ENCODE measurements at places on chromosomes 12 and 14.

DNA sequence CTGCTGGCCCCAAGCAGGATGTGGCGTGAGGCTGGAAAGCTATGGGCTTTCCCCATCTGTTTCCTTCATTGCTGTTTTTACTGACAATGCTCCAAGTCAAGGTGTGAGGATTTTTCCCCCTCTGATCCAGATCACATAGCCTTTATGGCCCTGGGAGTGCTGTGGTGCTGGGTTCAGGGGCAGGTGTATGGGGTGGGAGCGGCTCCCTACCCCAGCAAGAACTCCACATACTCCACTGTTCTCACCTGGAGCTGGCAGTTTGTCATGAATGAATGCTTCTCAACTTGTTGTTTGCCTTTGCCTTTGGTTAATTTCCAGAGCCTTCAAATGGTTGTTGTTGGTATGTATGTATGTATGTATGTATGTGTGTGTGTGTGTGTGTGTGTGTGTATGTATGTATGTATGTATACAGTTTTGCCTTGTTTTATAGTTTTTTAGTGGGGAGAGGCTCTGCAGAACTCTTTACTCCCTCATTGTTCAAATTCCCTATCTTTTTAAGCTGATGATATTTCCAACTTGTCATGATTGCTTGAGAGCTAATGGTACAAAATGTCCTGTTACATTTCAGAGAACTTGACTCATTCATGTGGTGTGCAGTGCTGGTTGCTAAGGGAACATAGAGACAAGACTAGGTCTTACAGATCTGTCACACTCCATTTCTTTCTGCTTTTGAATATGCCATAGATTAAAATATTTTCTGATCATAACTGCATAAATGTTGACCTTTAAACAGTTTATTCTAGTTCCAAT is 36.6 kb upstream of the ASPG start:
- no peak for DNase-seq

GRCh38 chr12:13148485-13148847 is 45.0 kb upstream of the GSG1 start:
- no peak for DNase-seq

DNA sequence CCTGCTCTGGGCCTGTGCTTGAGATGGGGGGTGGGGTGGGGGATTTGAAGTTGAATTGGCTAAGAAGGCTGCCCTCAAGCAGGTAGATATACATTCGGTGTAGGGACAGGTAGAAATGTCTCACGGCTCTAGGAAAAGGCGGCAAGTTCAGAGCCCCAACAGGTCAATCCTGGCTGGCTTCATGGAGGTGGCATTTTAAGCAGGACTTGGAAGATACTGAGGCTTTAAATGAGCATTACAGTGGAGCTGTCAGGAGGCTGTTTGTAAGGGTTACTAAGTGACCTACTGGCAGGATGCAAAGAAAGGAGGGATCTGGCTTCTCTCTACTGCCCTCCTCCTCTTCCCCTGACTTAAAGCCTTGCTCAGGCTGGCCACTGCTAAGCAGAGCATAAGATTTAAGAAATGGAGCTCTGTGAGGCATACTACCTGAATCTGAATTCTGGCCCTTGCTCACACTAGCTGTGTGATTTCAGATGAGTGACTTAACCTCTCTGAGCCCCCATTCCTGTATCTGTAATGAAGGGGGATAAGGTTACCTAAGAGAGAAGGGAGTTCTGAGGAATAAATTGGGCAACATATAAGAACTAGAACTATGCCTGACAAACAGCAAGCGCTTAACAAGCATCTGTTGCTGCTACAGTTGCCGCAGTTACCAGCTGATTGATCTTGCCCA is 61.6 kb downstream of the SLC24A4 start:
- no peak for DNase-seq

DNA sequence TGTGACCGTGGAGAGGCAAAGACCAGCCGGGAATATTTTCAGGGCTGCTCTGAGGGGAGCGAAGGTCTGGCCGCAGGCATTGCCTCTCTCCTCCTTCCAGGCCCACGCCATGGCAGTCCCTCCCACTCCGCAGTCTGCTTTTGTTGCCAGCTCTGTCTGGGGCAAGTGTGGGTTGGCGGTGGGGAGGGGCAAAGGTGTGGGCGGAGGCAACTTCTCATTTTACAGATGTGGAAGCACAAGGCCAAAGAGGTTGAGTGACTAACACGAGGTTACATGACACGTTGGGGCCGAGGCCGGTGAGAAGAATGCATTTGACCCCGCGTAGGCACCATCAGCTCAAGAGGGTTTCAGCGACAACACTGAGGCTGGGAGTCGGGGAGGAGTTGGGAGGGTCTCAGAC is 6.1 kb upstream of the FAIM2 start:
- DNase-seq = peak; percentile 27

GRCh38 chr14:92613008-92613658 is 99.6 kb downstream of the RIN3 start:
- DNase-seq = peak; percentile 82

DNA sequence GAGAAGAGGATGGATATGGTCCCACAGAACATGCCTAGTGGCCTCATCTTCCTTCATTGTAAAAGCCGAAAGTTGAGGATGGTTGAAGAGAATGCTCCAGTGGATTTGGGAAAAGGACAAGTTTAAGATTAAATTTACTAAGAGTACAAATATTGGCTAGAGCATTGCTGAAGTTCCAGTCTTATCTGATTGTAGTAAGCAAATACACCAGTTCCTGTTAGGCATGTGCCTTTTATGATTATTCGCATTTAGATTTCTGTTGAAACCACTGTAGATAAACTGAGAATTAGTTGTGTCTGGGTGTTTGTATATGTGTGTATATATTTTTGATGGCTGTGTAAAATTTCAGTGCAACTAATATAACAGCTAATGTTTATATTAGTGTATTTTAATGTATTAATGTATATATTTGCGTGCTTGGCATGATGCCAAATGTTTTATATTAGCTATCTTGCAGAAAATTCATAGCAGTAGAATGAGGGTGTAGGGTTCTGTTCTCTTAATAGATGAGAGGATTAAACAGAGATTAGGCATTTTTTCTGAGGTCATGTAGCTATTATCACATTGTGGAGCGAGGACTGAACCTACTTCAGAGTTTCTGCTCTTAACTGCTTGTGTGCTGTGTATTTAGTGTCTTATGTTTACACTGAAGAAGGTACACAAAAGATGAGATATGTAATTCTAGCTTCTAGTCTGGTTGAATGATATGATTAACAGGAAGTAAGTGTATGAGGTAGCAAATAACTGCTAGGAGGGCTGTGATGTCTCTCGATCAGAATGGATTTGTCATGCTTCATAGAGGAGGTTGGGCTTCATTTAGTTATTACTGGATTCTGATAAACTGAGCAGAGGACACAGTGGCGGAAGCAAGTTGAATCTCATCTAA is 21.1 kb downstream of the FKBP3 start:
- no peak for DNase-seq

- no peak for DNase-seq
Measured at GRCh38 chr12:58880639-58881038, 39.7 kb downstream of the LRIG3 start.

DNA sequence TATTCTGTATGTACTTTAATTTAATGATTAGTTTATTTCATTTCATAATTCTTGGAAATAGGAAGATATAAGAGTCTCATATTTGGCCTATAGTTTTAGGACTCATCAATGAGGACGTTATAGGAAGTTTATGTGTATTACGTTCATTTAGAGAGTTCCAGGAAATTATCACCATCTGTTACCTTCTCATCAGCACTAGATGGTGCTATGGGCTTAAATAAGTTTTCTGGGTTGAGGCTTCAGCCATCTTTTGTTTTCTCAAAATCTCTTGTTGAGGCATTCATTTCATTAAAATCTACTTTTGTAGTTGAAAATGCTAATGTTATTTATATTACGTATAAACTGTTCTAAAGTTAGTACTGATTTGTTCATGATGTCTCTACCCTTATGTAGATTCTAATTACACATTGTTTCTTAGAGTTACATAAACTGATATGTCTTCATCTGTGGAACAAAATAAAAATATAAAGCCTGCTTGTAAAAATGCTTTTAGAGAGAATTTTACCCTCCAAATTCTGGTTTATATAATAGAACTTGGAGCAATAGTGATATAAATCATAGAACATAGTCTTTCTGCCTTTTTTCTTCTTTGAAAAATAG is 89.2 kb downstream of the CFAP54 start:
- no peak for DNase-seq

- DNase-seq = peak; percentile 67
Measured at GRCh38 chr12:1796515-1797010, 23.8 kb upstream of the LRTM2 start.

DNA sequence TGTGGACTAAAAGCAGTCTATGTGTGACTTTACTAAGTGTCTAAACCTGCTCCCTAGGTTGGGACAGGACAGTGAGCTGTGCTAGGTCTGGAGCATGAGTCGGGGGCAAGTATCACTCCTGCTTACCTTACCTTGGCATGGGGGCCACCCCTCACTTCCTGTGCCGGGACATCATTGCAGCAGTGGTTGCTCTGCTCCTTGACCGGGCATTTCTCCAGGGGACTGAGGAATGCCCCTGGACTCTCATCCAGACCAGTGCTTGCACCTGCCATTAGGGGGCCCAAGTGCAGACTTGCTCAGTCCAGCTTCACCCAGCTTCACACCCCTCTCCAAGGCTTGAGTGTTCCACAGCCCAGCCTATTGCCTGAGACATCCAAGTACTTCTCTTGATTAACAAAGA is 84.7 kb upstream of the NELL2 start:
- no peak for DNase-seq

- DNase-seq = no peak
Measured at GRCh38 chr12:85803231-85803630, 33.0 kb downstream of the RASSF9 start.

DNA sequence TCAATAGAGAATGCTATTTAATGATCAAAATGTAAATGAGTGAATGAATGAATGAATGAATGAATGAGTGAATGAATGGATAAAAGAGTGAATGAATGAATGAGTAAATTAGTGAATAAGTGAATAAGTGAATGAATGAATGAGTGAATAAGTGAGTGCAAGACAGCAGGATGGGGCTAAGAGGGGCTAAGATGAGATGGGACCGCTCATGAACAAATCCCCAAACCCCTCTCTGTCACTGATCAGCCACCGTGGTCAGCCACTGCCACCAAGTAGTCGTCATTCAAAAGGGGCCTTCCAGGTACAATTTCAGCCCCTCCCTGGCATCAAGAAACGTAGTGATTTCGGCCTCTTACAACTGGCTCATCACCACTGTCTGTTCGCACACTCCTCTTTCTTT is 79.2 kb downstream of the BCL11B start:
- DNase-seq = peak; percentile 46

- no peak for DNase-seq
Measured at GRCh38 chr12:94037444-94037843, 110.9 kb upstream of the PLXNC1 start.

DNA sequence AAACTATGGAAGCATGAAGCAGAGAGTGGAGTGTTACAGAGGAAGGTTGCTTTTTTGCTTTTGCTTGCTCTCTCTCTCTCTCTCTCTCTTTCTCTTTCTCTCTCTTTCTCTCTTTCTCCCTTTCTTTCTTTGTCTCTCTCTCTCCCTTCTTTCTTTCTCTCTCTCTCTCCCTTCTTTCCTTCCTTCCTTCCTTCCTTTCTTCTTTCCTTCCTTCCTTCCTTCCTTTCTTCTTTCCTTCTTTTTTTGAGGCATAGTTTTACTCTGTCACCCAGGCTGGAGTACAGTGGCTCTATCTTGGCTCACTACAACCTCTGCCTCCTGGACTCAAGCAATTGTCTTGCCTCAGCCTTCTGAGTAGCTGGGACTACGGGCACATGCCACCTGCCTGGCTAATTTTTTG is 7.6 kb downstream of the ARHGDIB start:
- DNase-seq = no peak

GRCh38 chr12:2498964-2499500 is 295.7 kb upstream of the FKBP4 start:
- DNase-seq = no peak

DNA sequence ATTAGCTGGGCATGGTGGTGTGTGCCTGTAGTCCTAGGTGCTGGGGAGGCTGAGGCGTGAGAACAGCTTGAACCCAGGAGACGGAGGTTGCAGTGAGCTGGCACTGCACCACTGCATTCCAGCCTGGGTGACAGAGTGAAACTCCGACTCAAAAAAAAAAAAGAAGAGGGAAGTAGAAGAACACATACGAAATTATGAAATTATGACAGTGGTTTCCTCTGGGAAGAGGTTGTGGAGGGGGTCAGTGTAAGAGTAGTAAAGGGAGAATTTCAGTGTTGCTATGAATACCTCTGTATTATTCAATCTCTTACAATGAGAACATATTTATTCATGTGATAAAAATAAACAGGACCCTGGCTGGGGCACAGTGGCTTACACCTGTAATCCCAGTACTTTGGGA is 24.7 kb upstream of the CSRNP2 start:
- no peak for DNase-seq

DNA sequence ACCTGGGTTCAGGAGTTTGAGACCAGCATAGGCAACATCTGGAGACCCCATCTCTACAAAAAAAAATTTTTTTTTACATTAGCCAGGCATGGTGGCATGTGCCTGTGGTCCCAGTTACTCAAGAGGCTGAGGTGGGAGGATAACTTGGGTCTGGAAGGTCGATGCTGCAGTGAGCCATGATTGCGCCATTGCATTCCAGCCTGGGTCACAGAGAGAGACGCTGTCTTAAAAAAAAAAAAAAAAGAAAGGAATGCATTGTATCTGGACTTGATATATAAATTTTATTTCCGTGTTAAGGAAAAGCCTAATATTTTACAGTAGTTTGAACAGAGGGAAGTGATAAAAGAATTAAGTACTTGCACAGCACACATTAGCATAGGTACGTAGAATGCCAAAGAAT is 97.2 kb downstream of the ZC3H14 start:
- no peak for DNase-seq

GRCh38 chr14:98907271-98907670 is 364.7 kb downstream of the BCL11B start:
- DNase-seq = no peak

- DNase-seq = no peak
Measured at GRCh38 chr12:117294189-117294603, 67.2 kb downstream of the NOS1 start.
